Activated naive CD4-positive, alpha-beta T cell treated with anti-CD3 and anti-CD28 coated beads, Interleukin-2, amount 50 U/mL, for 72 hours (primary cell): ENCODE measurements at places on chromosomes 1 and 21.

GRCh38 chr1:214116258-214116657 lies 128.5 kb downstream of the PROX1 start:
- no peak for DNase-seq

DNA sequence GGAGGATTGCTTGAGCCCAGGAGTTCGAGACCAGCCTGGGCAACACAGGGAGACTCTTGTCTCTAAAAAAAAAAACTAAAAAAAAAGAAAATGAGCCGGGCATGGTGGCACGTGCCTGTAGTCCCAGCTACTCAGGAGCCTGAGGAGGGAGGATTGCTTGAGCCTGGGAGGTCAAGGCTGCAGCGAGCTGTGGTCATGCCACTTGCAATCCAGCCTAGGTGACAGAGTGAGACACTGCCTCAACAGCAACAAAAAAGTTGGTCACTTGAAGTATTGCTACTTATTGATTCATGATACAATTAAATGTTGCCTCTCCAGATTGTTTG lies 57.9 kb upstream of the CXADR start:
- no peak for DNase-seq

GRCh38 chr1:31108861-31109260 lies 43.3 kb upstream of the PUM1 start:
- no peak for DNase-seq

DNA sequence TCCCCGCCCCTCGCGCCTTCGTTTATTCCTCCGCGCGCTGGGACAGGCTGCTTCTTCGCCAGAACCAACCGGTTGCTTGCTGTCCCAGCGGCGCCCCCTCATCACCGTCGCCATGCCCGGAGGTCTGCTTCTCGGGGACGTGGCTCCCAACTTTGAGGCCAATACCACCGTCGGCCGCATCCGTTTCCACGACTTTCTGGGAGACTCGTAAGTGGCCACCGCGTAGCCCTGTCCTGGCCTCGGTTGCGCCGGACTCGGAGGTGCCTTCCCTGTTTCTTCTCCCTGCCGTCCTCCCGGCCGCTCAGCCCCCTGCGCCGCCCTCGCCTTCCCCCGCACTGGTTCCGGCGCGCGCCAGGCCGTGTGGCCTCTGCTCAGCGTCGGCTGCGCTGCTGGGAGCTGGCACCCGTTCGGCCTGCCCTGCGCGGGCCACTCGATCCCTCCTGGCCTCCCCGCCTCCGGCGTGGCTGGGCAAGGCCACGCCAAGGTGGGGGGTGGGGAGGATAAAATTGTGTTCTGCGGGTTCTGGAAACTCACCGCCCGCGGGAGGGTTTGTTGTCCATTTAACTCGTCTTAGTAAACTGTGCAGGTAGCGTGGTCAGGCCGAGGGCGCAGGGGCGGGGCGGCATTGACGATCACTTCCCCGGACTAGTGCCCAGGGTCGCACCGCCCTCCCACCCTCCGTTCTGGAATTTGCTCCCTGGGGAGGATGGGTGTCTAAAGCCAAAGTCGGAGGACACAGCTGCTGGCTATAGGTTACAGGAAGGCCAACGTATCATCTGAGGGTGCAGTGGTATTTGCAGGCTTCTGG lies at the start of gene PRDX6:
PRDX6 (plus strand) TSS at position 50 of the 808 bp plus-strand sequence; CDS start at position 113, 63 bp downstream.
- DNase-seq = no peak

GRCh38 chr1:3778590-3779264 lies 6.2 kb downstream of the SMIM1 start:
- no peak for DNase-seq

DNA sequence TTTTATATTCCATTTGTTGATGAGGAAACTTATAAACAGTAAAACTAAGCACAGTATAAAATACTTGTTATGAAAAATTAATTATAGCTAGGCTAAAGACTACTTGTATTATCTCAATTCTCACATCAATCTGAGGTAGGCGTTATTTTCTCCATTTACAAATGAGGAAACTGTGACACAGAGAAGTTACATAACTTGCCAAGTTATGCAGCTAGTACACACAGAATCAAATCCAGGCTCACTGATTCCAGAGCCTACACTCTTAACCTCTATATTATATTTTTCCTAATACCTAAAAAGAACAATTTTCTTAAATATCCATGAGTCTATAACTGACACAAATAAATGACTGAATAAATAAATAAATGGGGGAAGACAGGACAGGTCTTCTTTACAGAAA lies 11.2 kb upstream of the VPS45 start:
- no peak for DNase-seq

DNA sequence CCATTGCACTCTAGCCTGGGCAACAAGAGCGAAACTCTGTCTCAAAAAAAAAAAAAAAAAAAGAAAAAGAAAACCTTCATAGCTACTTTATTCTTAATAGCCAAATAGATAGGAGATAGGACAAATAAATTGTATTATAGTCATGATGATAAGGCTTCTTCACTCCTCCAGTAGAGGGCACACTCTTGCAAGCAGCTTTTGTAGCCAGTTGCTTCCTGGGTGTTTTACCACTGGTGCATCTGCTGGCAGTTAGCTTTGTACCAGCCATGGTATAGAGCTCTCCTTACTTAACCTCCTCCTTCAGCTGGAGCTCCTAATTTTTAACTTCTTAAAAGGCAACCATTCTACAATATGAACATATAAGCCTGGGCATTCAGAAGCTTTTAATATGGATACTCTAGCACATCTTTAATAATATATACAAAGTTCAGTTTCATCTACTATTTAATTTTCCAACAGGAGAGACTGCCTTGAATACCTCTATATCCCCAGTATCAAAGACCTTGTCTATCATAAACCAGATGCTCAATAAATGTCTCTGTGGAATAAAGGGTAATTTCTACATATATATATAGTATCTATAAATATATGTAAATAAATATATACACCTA lies 35.8 kb downstream of the EVI5 start:
- DNase-seq = peak; percentile 16

- DNase-seq = no peak
Observed at GRCh38 chr1:71548398-71548890, 467.6 kb upstream of the ZRANB2 start.

DNA sequence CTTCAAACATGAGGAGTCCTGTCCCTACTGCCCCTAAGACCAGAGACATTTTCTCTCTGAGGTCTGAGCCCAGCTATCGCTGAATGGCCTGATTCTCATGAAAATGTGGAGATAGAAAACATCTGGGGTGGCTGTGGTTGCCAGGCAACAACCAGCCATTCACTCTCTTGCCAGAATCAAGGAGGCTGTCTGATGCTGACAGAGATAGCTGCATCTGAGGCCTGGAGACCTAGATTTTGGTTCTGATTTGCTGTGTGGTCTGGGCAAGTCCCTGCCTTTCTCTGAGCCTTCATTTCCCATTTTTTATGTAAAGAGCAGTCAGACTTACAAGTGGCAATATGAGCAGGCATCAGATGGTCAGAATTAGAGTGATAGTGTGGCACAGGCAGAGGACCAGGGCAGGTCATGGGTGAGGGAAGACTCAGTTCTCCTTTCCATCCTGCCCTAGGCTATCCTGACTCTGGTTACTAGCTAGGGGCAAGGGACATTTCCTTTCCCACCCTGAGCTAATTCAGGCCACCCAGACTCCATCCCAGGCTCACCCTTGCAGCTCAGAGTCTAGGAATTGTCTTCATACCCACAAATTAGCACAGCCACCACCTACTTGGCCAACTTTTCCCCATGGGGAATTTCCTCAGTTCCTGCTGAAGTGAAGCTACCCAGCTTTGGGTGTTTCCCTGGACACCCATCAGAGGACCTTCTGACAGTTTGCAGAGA lies 20.0 kb upstream of the RNF19B start:
- no peak for DNase-seq

DNA sequence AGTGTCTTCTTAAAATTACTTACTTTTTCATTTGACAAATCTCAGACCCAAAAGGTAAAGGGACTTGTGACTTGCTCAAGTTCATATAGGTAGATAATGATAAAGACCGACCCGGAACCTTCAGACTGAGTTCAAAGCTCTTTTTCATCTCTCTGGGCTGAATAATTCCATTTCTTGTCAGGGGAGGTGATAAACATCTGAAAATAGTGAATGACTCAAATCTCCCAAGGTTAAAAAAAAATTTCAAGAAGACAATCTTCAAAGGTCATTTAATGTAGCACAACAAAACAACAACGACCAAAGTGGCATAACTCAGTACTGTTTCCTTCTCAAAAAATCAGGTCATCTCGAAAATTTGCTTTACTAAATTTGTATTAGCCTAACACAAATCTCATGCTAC lies 20.6 kb downstream of the LUZP1 start:
- DNase-seq = no peak

GRCh38 chr21:21714426-21714825 lies 716.2 kb downstream of the NCAM2 start:
- no peak for DNase-seq

DNA sequence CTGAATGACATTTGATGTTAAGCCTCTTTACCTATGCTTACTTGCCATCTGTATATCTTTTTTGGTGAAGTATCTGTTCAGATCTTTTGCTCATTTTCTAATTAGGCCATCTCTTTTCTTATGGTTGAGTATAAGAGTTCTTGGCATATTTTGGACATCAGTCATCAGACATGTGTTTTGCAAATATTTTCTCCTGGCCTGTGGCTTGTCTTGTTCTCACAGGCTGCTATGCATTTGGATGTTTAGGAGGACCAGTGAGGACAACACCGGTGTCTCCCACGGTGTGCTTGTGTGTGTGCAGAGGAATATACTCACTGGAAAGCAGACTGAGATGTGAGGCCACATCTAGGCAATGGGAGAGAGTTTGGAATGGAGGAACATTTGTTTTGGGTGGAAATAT lies 87.1 kb upstream of the LYST start:
- no peak for DNase-seq

- no peak for DNase-seq
Observed at GRCh38 chr1:116880917-116881316, 28.8 kb upstream of the PTGFRN start.

GRCh38 chr21:42143111-42143510 lies 72.0 kb downstream of the UMODL1 start:
- DNase-seq = no peak

- no peak for DNase-seq
Observed at GRCh38 chr1:229121845-229122436, 149.0 kb upstream of the RAB4A start.

- DNase-seq = no peak
Observed at GRCh38 chr1:10152709-10153284, 57.6 kb upstream of the KIF1B start.

DNA sequence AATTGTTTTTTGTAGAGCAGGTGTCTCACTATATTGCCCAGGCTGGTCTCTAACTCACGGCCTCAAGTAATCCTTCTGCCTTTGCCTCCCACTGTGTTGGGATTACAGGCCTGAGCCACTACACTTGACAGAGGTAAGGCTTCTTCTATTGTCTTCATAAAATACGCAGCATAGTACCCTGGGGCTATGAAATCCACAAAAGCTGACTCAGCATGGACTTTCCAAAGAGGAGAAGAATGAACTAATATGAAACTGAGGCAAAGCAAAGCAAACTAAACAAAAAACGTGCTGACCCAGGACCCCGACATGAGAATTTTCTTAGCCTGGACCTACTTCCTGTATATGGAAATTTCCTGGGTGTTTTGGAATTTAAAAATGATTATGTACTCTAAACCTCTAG lies 18.5 kb upstream of the ATP13A2 start:
- DNase-seq = no peak

- DNase-seq = peak; percentile 27
Observed at GRCh38 chr1:108200687-108201051, 526 bp upstream of the SLC25A24 start.

DNA sequence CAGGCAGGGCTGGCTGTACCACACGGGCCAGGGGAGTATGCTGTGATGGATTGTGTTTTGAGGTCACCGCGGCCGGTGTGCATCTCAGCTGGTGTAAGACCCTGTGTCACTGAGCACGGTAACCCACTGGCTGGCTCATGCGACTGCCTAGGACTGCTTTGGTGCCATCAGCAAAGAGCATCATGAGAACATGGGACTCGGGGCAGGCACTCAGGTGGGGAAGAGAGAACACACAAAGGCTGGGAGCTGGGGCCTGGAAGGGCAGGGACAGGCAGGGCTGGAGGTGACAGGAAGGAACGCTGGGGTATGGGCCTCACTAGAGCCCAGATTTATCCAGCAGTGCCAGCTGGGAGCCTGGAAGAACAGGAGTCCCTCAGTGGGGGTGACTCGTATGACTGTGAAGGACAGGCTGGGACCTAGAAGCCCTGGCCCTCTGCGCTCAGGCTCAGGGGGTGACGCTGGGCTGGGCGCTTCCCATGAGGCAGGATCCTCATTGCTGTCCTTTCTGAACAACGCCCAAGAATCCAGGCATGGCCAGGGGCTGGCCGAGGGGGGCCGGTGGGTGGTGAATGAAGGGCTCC lies 210.4 kb upstream of the VAMP3 start:
- DNase-seq = no peak

DNA sequence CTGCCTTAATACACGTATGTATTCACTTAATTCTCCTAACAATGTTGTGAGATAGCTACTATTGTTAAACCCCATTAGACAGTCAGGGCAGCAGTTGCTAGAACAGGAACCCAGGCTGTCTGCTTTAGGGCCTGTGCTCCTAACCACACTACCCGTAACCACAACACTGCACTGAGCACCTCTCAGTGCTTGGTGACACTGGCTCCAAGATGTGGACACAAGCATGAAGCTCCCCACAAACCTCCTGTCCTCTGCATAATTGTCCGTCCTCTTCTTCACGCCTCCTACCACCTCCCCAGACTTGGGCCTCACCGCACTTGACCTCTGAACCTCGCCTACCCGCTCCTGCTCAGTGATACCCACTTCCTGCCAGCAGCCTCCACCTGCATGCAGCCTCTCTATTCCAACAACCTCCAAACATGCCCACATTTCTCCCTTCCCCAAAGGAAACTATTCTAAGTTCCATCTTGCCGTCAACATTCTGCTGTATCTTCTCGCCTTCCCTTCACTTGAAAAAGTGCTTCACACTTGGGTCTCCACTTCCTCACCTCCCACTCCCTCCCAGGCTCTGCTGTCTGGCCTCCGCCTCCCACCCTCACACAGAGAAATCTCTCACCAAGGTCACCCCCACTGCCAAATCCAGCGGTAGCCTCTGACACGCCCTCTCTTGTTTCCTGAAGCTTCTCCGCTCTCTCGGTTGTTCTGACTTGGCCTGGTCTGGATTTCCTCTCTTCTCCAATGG lies 14.6 kb upstream of the AHDC1 start:
- peak; percentile 67 for DNase-seq

DNA sequence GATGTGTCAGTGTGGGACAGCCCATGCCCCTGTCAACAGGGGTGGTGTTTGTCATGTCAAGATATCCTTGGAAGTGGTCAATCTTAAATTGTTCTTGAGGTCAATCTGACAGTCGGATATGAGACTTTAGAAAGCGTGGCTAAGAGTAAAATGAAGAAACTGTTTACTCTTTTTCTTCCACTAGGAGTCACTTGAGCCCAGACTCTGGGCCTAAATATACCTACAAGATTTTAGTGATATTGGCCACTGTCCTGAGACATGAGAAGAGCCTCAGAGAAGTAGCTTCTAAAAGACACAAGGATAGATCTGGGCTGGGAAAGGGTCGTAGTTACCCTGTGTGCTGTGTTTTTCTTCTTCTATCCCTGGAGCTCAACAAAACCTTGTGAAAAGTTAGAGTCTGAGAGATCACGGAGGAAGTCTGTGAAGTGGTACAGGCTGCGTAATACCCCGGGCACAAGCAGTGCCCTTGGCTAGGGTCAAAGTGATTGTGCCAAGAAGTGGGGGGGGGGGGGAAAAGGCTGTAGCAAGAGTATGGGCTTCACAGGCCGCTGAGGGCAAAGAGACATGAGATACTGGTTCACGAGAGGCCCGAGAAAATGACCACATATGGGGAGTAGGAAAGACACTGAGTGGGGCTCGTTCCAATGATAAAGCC lies 355.2 kb upstream of the GREM2 start:
- no peak for DNase-seq

GRCh38 chr1:38063616-38064015 lies 17.0 kb upstream of the POU3F1 start:
- no peak for DNase-seq
